ENCODE measurements at places on chromosomes 2 and 18.

- DNase-seq = peak; percentile 29
These were observed 819 bp upstream of the KLF11 start for GRCh38 chr2:10042301-10043161.

DNA sequence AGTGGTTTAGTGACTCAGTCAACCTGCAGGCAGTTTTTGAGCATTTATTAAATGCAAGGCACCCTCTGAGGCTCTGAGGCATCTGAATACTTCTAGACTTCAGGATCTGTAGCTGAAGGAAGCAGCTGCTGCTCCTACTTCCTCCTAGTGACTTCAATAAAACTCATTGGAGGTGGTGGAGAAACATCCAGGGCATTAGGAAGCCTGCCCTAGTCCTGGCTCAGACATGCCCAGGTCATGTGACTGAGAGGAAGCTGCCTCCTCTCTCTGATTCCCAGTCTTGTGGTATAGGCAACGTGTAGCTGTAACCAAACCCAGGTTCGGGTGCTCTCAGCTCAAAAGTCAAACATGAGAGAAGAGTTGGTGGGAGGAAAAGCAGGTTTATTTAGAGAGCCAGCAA, 287.2 kb upstream of the GYPC start:
- DNase-seq = no peak

- DNase-seq = no peak
These were observed 71.5 kb downstream of the ASB1 start for GRCh38 chr2:238498188-238498587.

GRCh38 chr18:2302628-2303516, 268.4 kb downstream of the METTL4 start:
- no peak for DNase-seq

DNA sequence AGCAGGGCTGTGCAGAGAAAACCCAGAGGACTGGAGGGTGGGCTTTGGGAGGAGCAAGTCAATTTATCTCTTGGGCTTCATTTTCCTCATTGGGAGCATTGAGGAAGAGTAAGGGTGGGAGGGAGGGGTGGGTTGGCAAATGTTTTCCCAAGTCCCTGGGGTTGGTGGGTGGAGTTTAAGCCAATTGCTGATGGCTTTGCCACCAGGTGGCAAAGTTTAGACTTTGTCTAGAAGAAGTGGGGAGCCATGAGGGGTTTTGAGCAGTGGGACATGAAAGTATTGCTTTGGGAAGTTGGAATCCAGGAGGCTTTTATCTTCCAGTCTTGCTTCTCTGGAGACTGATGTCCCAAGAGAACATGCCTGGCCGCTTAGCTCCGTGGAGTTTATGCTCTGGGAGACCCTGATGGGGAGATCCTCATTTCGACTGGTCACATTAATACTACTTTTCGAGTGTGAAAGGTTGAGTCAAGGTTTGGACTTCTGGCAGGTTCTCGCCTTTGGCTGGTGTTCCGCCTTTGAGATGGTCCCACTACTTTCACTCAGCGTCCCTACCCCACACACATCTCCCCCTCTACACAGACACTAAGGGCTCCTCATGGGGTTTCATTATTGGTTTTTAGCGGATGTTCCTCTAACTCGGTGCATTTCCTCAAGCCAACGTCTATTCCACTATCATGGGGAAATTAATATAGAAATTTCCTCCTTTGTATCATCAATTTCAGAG, 126.7 kb downstream of the PRKCE start:
- no peak for DNase-seq

DNA sequence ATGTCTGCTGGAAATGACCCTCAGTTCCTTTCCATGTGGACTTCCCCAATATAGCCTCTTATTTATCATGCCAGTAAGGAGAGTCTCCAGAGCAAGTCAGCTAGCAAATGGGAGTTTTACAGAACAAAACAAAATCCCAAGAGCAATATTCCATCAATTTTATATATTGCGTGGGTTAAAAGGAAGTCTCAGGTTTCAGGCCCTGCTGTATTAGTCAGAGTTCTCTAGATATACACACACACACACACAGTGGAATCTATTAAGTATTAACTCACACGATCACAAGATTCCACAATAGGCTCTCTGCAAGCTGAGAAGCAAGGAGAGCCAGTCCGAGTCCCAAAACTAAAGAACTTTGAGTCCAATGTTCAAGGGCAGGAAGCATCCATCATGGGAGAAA, 102.8 kb upstream of the MAP2 start:
- DNase-seq = no peak
